ENCODE measurements at places on chromosomes 2 and 18. TPM values are rescaled to one million over a fixed set of nuclear protein-coding genes. Genes with fewer than 3 reads are reported as not detected.
A peak's percentile ranks its signal among the peaks of the same experiment; 100 is the strongest.

Gene STPG4
- total RNA-seq, result 0.47 TPM

DNA sequence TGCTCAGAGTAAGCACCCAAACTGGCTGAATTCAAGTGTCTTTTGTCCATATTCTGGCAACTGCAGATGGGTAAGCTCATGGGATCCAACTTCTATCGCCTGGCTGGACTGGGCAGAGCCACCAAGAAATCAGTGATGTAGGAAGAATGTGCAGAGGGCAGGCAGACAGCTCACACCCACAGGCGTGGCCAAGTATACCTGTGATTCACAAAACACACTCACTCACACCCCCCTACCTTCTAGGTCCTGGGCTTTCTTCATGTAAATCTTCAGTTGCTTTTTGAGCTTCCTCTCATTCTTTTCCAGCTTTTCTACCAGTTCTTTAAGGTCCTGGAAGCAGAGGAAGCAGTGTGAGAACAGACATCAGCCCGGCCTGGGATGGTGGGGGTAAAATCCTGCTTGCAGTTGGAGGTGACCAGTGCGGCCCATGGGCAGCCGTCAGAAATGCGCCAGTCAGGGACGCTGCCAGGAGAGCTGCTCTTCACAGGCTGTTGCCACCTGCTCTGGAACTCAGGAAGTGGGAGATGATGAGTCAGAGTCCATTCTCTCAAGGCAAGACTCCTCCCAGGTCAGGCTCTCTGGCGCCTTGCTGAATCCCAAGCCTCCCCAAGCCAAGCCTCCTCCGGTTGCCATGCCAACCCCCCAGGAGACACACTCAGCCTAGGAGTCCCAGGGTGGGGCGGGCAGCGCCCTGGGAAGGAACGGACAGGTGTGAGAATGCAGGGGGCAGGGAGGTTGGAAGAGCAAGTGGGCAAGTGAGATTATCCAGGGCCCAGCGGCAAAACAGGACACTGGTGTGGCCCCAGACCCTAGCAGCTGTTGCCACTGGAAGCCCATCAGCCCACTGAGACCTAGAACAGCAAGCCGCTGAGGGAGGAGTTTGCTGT lies 36.2 kb upstream of the ACAA2 start:
- DNase-seq, result peak; percentile 96
- peaks cover 11% of the 10 kb centered on the region for H3K4me1 ChIP-seq
- H3K27me3 ChIP-seq, result no peaks in the 10 kb centered on the region
- H3K4me3 ChIP-seq, result peak overlapping the region; percentile 20

DNA sequence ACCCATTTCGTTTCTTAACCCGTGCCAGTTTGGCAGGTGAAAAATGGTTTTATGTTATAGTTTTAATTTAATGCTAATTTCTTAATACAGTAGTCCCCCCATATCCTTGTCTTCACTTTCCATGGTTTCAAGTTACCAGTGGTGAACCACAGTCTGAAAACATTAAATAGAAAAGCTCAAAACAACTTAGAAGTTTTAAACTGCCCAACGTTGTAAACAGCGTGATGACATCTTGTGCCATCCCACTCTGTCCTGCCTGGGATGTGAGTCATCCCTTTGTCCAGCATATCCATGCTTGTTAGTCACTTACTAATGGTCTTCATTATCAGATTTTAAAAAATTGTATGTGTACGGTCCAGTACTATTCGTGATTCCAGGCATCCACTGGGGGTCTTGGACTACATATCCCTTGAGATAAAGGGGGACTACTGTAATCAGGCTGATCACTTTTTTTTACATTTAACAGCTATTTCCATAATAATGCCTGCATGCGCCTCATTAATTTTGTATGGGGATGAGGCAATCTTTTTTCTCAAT lies 31.9 kb downstream of the SLC66A3 start:
- H3K4me3 ChIP-seq, result no peak overlapping the region
- no peak for DNase-seq
- H3K27ac ChIP-seq, result no peak overlapping the region
- no peaks in the 10 kb centered on the region for H3K27me3 ChIP-seq

GRCh38 chr2:189506514-189506976 lies 65.3 kb downstream of the WDR75 start:
- no peak for DNase-seq
- no peaks in the 10 kb centered on the region for H3K27me3 ChIP-seq
- no peak overlapping the region for H3K4me3 ChIP-seq

- no peaks in the 10 kb centered on the region for H3K4me1 ChIP-seq
- no peak overlapping the region for H3K4me3 ChIP-seq
- no peak overlapping the region for H3K27ac ChIP-seq
- no peaks in the 10 kb centered on the region for H3K27me3 ChIP-seq
Observed at GRCh38 chr18:48371854-48372602, 37.2 kb downstream of the ZBTB7C start.

DNA sequence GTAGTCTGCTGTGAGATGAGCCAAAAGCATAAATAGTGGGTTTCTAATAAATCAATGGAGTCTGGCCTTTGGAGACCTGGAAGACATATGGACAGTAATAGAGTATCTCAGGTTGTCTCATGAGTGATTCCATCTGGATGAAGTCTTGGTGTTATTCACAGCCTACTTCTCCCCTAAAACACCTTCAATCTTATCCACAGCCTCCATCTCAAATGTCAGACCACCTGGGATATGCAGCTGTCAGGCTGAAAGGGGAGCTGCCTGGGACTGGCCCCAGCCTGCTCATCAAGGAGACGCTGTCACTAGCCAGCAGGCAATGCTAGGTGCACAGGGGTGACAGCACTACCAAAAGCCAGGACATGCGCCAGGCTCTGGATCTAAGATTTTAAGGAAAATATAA lies 684.0 kb upstream of the ZEB2 start:
- H3K27me3 ChIP-seq, result no peaks in the 10 kb centered on the region
- no peaks in the 10 kb centered on the region for H3K36me3 ChIP-seq
- H3K27ac ChIP-seq, result no peak overlapping the region
- no peaks in the 10 kb centered on the region for H3K4me1 ChIP-seq
- H3K4me3 ChIP-seq, result no peak overlapping the region
- DNase-seq, result no peak

Gene PPIL3
- total RNA-seq, result 32.8 TPM

- H3K4me1 ChIP-seq, result peaks cover 11% of the 10 kb centered on the region
- H3K27ac ChIP-seq, result peak overlapping the region; percentile 49
Observed at GRCh38 chr2:201057087-201057521, 14.4 kb downstream of the HYCC2 start.

DNA sequence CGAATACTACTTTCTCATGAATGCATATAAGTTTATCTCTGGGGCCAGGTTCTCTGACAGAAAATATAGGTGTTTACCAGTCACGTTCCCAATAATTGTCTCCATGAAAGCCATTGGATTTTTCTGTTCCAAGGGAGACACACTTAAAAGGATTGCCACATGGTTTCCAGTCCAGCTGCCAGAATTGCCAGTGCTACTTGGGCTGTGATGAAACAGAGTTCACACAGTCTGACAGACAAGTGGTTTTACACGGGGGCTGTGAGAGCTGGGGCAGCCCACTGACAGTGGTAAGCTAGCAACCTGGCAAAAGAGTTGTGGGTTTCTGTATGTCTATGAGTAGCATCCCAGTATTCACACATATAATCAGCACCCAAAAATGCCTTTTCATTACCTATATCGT lies 27.7 kb upstream of the ATRAID start:
- H3K27me3 ChIP-seq, result no peaks in the 10 kb centered on the region
- no peak for DNase-seq
- no peaks in the 10 kb centered on the region for H3K4me1 ChIP-seq
- peak overlapping the region; percentile 6 for H3K27ac ChIP-seq
- no peaks in the 10 kb centered on the region for H3K36me3 ChIP-seq

Gene CKAP2L
- 13.5 TPM for total RNA-seq

GRCh38 chr2:149036507-149037293 lies 1.8 kb upstream of the LYPD6B start:
- no peak overlapping the region for H3K27ac ChIP-seq
- H3K4me1 ChIP-seq, result no peaks in the 10 kb centered on the region
- no peaks in the 10 kb centered on the region for H3K27me3 ChIP-seq
- DNase-seq, result no peak
- no peak overlapping the region for H3K4me3 ChIP-seq

DNA sequence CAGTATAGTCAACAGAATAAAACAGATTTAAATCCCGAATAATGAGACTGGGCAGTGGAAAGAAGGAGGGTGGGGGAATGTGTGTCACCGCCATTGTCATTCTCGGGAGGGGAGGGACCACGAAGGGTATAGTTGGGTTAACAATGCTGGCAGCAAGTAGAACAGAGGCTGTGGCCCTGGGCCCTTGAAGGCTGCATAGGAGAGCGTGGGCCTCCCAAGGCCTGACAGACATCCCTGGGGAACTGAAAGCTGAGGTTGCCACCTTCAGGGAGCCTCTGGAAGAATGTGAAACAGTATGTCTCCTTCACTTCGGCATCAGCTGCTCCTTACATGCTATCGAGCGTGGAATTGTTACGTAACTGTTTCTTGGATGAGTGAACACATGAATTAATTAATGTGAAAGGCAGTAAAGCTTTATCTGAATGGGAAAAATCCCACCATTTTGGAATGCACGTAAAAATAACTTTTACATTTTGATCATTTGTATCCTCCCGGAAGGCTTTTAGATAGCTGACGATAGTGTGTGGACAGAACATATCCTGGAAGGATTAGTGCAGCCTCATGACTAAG lies 92.8 kb upstream of the TTC39C start:
- H3K27me3 ChIP-seq, result no peaks in the 10 kb centered on the region
- H3K36me3 ChIP-seq, result no peaks in the 10 kb centered on the region
- no peak for DNase-seq
- H3K4me3 ChIP-seq, result no peak overlapping the region
- no peak overlapping the region for H3K27ac ChIP-seq

- H3K36me3 ChIP-seq, result no peaks in the 10 kb centered on the region
- peaks cover 97% of the 10 kb centered on the region for H3K27me3 ChIP-seq
- H3K4me1 ChIP-seq, result peaks cover 27% of the 10 kb centered on the region
- H3K27ac ChIP-seq, result no peak within 1 kb of the TSS
- peak within 1 kb of the TSS; percentile 21 for H3K4me3 ChIP-seq
Observed at GRCh38 chr2:236168110-236169080, at the start of gene GBX2. GBX2 (minus strand) TSS chr2:236168386; CDS start chr2:236167971, 415 bp downstream.

- no peaks in the 10 kb centered on the region for H3K27me3 ChIP-seq
- no peaks in the 10 kb centered on the region for H3K4me1 ChIP-seq
- no peaks in the 10 kb centered on the region for H3K36me3 ChIP-seq
- no peak overlapping the region for H3K4me3 ChIP-seq
- H3K27ac ChIP-seq, result no peak overlapping the region
Observed at GRCh38 chr2:9648821-9649220, 18.0 kb upstream of the YWHAQ start.

DNA sequence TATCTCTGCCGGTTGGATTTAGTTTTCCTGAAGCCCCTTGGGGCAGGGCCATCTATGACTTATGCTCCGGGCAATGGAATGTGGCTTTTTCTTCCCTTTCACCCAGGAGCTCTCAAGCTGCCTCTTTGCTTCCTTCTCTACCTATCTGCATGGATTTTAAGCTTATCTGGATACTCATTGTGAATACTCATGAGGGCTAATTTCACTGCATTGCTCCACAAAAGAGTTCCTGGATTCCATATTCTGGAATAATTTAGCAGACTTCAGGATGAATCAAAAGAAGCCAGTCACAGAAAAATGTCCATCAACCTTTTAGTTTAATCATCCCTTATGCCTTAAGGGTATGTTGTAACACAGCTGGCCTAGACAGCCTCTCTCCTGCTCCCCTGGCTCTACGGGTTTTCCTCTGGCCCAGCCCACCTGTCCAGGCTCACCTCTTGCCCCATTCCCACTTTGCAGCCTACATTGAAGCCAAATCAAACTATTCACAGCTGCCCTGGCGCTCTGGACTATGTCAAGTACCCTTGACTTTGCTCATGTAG lies 122.8 kb upstream of the RMDN2 start:
- no peak for DNase-seq
- H3K4me3 ChIP-seq, result no peak overlapping the region
- peaks cover 5% of the 10 kb centered on the region for H3K4me1 ChIP-seq

- H3K36me3 ChIP-seq, result no peaks in the 10 kb centered on the region
- no peak overlapping the region for H3K4me3 ChIP-seq
- H3K27ac ChIP-seq, result no peak overlapping the region
- no peak for DNase-seq
- no peaks in the 10 kb centered on the region for H3K27me3 ChIP-seq
Observed at GRCh38 chr2:27724905-27725701, 46.4 kb upstream of the MRPL33 start.

GRCh38 chr2:30257266-30258214 lies 26.2 kb downstream of the LBH start:
- no peak overlapping the region for H3K4me3 ChIP-seq
- H3K27ac ChIP-seq, result no peak overlapping the region
- no peaks in the 10 kb centered on the region for H3K36me3 ChIP-seq
- no peak for DNase-seq
- peaks cover 3% of the 10 kb centered on the region for H3K4me1 ChIP-seq

GRCh38 chr2:147033044-147033443 lies 811.8 kb upstream of the ACVR2A start:
- H3K27ac ChIP-seq, result no peak overlapping the region
- no peak overlapping the region for H3K4me3 ChIP-seq
- no peaks in the 10 kb centered on the region for H3K27me3 ChIP-seq
- DNase-seq, result no peak
- no peaks in the 10 kb centered on the region for H3K4me1 ChIP-seq

Gene ERBB4
- 0.05 TPM for total RNA-seq

Gene POTEI
- total RNA-seq, result 0.11 TPM

GRCh38 chr2:174332217-174332963 lies 2.4 kb upstream of the SP9 start:
- peaks cover 26% of the 10 kb centered on the region for H3K4me1 ChIP-seq
- no peak overlapping the region for H3K27ac ChIP-seq
- no peaks in the 10 kb centered on the region for H3K36me3 ChIP-seq
- peaks cover 96% of the 10 kb centered on the region for H3K27me3 ChIP-seq
- H3K4me3 ChIP-seq, result no peak overlapping the region
- no peak for DNase-seq
